T follicular helper cell (primary cell): ENCODE measurements at places on chromosomes 16 and 17.
A peak's percentile ranks its signal among the peaks of the same experiment; 100 is the strongest.

DNA sequence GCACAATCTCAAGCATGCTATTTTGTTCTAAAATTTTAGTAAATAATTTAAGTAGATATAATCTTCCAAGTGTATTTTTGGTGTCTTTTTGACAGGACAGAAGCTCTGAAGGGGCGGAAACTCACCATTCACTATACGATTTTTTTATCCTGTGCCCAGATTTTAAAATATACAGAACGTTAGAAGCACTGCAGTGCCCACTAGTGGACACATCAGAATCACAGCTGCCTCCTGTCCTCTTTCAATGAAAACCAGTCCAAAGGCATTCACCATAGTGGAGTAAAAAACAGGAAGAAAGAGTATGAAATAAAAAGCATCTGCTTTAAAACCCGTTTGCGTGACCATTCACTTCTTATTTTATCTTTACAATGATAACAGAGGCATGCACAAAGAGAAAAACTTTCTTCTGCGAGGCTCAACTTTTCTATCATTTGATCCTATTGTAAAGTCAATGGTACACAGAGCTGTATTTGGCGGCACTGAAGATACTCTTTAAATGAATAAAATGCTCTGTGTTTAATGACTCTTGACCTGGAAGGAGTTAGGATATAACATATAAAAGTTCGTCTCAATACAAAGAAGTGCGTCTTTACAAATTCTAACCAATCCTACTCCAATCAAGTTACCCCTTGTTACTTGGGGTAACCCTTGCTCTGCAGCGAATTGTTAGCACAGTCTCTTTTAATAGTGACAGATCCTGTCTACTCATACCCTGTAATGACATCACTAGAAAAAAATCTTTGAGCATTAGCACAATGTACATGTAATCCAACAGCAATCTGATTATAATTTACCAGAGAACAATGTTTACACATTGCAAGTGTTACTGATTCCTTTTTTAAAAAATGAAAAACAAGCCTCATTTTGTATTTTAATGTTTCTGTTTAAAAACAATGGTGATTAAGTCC is 339.8 kb upstream of the PSMD7 start:
- no peak for DNase-seq

DNA sequence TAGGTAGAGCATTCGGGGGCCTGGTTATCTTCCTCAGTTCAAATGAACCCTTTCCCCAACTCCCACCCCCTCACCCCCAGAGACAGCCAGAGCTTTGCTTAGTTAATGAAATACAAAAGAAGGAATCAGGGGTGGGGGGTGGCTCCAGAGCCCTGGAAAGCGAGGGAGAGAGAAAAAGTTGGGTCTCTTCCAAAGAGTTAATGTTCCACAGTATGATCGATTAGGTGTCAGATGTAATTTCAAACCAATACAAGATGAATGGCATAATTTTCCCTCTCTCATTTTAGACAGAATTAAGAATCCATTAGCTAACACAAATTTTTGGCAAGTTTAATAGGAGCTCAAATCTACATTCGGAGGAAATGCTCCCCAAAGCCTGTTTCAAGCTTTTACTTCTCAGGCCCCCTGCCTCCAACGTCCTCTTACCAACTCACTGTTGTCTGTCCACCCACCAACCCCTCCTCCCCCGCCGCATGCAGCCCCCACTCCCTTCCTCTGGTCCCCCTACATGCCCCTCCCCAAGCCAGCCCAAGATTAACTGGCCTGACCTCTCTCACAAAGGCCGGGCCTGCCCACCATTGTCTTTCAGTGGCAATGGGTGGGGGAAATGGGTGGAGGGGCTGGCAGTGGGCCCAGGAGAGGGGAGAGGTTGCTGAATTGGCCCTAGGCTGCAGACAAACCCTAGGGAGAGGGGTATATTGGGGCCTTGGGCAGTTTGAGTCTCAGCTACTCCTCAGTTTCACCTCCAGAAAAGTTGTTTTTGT is 28.2 kb downstream of the NEUROD2 start:
- no peak for DNase-seq

- DNase-seq = peak; percentile 81
Measured at GRCh38 chr17:74972107-74972972, at the start of gene HID1. TSS of gene HID1 (minus strand) at chr17:74972759. CDS start at chr17:74972656, 103 bp downstream.

GRCh38 chr16:1548233-1548632 is 14.8 kb downstream of the TMEM204 start:
- no peak for DNase-seq

DNA sequence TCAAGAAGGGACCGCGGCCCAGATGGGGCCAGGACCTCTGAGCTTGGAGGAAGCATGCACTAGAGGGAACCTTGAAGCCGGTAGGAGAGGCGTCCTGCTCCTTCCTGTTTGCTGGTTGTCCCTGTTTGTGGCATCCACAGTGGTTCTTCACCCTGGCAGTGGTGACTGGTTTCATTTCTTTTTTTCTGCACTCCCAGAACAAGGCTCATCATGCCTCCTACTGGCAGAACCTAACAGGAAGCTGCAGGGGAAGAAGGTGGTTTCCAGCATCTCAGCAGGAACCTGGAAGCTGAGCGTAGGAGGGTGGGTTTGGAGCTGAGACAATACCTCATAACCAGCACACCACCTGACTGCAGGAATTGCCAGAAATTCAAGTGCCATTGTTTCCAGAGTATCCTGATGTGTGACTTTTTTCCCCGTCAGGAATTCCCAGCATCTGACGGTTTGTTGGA is 5.8 kb downstream of the TMEM231 start:
- no peak for DNase-seq

GRCh38 chr16:23803591-23804123 is 32.1 kb upstream of the PRKCB start:
- DNase-seq = peak; percentile 65

- no peak for DNase-seq
Measured at GRCh38 chr17:38751144-38751807, 1.3 kb upstream of the PSMB3 start.

DNA sequence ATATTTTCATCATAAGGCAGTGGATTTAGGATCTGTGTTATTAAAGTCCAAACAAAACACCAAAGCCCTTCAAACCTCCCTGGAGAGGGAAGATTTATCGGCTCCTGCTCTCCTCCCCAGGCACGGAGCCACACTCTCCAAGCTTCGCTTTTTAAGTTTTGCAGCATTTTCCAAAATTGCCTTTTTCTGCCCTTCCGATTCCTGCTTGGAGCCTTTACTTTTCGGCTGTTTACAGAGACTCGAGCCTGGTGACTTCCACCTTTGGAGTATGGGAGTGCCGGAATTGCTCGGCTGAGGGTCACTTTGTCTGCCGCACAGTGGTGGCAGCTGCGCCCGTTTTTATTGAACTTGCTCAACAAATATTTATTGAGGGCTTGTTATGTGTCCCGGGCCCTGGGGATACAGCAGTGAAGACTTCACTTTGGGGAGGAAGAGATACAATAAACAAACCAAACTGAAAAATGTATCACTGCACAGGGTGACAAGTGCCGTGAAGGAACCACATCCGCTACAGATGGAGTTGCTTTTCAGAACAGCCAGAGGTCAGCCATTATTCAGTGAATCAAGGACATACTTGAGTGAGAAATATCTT is 185.5 kb downstream of the NTN1 start:
- DNase-seq = no peak

GRCh38 chr16:50304467-50305440 is 38.4 kb downstream of the ADCY7 start:
- no peak for DNase-seq

- no peak for DNase-seq
Measured at GRCh38 chr17:45361451-45361850, 44.6 kb upstream of the MAP3K14 start.

- no peak for DNase-seq
Measured at GRCh38 chr16:878072-878784, 77.7 kb upstream of the GNG13 start.

DNA sequence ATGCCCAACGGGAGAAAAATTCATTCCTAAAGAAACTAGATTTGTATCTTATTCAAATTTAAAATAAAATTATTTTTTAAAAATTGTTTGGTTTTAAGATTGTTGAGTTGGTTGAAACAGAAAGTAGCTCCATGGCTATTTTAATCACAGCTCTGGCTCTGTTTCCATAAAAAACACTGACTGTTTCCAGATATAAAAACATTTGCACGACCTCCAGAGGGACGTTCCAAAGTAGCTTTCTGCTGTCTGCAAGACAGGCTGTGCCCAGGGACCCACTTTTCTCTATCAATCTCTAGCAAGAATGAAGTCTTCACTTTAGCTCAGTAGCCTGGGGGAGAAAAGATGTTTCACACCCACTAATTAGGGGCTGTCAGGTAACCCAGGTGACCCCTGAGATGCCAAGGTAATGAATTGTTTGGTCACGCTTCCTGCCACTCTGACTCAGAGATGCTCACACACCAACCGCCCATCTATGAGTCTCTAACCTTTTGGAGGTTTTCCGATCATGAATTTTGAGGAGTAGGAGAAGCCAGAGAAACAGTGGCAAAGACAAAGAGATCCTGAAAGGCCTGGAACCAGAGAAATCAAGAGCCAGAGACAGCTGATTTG is 220.1 kb upstream of the SOX9 start:
- no peak for DNase-seq

GRCh38 chr17:43224146-43224705 is 4.2 kb downstream of the CCDC200 start:
- DNase-seq = no peak

- no peak for DNase-seq
Measured at GRCh38 chr17:16037636-16038035, 38.0 kb downstream of the TTC19 start.

DNA sequence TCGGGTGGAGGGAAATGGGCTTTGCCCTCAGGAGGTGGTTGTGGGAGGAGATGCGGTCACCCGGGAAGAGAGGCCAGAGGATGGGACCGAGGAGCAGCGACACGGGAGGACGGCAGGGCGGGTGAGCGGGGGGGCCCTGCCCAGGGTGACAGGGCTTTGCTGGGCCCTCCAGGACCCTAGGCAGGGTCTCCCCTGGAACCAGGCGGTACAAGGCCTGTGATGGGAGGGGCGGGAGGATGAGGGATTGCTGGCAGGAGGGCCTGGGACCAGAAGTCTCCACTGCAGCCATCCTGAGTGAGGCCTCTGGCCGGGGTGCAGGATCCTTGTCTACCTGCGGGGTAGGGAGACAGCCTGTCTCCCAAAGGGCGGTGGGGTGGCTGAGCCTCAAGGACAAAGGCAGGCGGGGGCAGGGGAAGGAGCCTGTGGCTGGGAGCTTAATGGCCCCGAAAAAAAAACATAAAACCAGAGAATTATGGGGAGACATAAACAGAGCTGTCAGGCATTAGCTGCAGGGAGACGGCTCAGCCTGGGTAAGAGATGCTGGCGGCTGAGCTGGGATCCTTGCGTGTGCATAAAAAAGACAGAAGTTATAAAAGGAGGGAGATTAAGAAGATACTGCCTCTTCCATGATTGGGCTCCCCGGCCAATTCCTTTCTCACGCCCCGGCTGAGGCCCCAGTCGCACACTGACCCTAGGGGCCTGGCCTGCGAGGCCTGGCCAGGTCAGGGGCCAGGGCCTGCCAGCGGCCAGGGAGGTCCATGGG is 66.7 kb downstream of the SREBF1 start:
- DNase-seq = no peak

- DNase-seq = peak; percentile 87
Measured at GRCh38 chr16:679814-680624, at the start of gene STUB1. TSS of gene STUB1 (plus strand) at chr16:680410. CDS start at chr16:680526, 116 bp downstream.

DNA sequence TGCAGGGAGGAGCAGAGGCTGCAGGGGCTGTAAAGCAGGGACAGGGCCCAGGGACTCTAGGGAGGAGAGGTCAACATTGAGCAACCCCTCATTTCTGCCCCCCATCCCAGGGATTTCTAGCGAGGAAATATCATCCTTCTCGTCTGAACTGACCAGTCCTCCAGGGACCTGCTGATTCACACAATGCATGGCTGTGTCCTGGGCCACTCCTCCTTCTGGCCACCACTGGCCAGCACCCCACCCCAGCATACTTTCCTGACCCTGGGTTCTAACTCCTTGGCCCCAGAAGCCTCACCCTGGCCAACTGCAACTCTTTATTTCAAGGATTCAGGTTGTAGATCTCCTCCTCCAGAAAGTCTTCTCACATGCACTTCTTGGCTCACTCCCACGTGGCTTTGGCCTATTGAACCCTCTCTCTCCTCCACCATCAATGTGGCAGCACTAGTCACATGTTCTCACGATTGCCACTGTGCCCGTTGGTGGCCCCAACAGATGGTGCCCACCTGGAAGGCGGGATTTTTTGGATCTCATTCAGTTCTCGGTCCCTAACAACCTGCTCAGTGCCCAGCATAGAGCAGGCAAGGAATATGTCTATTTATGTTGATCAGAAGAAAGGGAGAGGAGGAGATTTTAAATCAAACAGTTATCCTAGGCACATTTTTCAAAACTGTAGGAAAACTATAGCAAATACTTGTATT is 41.5 kb downstream of the CUEDC1 start:
- no peak for DNase-seq

DNA sequence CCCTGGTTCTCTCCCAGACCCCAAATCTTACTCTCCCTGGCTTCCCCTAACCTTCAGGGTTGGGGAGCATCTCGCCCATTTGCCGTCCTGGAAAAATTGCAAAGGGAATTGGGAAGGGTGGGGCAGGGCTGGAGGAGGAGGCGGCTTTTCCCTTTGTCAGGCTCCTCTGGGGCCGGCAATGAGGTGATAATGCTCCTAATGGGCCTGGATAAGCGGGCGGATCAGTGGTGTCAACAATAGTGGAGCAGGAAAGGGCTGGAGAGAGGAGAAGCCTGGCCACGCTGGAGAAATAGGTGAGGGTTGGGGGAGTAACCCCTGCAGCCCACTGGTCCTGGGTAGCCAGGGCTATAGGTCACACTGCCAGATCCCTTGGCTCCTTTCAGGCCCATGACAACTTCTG is 12.3 kb downstream of the SCN4A start:
- no peak for DNase-seq

DNA sequence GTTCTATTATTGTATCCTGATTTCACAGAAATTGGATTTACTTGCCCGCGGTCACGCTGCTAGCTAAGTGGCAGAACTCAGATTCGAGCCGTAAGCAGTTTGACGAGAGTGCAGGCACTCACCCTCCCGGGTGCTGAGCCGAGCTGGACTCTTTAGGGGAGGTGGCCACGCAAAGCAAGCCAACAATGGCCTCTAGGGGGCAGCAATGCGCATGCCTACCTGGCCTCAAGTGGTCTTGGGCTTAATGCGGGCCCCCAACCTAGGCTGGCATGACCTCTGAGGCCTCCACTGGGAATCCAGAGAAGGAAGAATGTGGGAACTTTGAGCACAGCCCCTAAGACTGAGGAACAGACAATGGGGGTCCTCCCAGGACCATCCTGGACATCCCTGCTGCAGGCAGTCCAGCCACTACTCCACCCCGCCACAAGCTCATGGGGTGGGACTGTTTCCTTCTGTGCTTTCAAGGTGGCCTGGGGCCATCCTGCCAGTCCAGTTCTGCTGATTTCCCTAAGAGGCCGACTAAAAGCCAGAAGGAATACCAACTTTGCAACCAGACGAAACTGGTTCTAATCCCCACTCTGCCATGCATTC is 276.5 kb downstream of the XYLT1 start:
- peak; percentile 20 for DNase-seq

GRCh38 chr17:10077561-10078299 is 120.7 kb downstream of the GAS7 start:
- DNase-seq = no peak

GRCh38 chr17:48954300-48954755 is 9.7 kb upstream of the SNF8 start:
- DNase-seq = no peak

GRCh38 chr17:49216953-49217650 is 6.6 kb downstream of the ABI3 start:
- no peak for DNase-seq

- DNase-seq = no peak
Measured at GRCh38 chr16:47136099-47136842, 7.5 kb downstream of the NETO2 start.

- no peak for DNase-seq
Measured at GRCh38 chr16:73383988-73384365, 336.0 kb upstream of the ZFHX3 start.
